ENCODE measurements at places on chromosomes 2 and 18.

DNA sequence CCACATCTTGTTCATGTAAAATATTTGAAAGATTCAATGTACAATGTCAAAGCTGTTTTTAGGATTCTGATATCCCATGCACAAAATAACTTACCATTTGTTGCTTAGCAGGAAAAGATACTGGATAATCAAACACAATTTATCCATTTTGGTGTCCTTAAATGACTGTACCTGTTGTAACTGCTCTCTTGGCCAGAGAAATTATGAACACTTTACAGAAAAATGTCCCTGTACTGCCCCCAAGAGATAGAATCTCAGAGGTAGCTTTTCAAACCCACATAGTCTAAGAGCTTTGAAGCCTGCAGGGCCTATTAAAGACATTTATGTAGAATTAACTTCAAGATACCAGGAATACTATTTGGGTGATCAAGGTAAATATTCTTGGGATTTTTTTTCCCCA is 12.2 kb upstream of the ME2 start:
- no peak for DNase-seq

DNA sequence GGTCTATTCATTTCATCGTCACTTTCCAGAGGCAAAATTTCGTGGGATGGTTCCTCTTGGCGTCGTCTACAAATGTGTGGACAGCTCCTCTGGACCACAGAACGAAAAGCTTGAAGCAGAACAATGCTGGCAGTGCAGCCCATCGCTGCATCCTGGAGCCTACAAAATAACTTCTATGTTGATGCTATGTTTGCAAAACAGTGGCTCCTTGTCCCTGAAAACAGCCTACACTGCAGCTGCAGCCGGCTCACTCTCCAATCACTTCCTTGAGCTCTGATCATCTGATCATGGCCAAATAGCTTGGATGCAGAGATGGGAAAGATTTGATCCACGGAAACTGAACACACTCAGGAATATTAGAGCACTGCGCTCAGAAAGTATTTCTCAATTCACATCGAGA is 60.0 kb downstream of the DOCK10 start:
- no peak for DNase-seq

GRCh38 chr2:220999356-220999755 is 572.7 kb downstream of the EPHA4 start:
- no peak for DNase-seq

DNA sequence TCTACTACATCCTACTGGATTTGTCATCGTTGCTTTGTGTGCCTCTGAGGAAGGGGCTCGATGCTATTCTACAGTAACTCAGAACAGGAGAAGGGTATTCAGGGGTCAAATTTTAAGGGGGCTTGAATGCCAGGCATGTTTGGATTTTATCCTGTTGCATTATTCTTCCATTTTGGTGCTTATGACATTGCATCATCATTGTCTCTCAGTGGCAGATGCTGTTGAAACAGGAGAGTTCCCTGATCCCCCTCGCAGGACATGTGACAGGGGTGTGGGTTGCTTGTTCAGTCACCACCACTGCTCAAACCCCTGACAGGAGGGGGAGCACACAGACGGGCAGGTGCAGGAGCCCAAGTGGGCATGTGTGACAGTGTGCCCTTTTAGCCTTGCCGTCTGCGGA is 156.7 kb downstream of the SLC4A3 start:
- DNase-seq: no peak

DNA sequence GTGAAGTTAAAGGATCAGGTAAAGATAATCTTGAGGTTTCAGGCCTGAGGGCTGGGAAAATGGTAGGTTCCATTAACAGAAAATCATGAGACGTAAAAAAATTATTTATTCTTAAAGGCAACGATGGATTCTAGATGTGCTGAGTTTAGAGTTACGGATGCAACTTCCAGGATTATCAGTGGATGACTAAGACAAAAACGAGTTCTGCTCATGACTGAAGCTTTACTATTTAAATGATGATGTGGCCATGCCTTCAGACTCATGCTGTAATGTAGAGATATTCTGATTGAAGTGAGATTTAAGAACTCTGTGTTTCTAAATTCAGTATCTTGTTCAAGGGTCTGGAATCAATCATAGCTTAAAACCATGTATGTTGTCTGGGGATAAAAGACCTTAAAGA is 5.0 kb downstream of the TMEM237 start:
- DNase-seq: no peak

DNA sequence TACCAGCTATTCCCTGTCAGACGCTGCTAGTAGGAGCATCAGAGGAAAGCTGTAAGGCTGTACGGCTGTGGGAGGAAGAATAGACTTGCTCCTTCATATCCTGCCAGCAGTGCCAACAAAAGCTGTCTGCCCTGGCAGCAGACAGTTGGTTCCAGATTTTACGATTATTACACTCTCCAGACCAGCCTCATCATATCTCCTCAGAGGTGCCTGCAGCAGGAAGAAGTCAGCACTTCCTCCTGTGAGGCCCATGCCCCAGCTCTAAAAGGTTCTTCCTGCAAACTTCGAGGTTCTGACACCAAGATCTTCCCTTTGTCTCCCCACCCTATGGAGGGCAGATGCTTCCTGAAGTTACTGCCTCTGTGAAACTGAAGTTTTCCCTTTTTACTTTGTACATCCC is 537.7 kb upstream of the PKDCC start:
- DNase-seq: no peak

- DNase-seq: no peak
These were observed 2.7 kb upstream of the NPC1 start for GRCh38 chr18:23588836-23589560.

- no peak for DNase-seq
These were observed 143.5 kb downstream of the ZEB2 start for GRCh38 chr2:144376460-144376859.

DNA sequence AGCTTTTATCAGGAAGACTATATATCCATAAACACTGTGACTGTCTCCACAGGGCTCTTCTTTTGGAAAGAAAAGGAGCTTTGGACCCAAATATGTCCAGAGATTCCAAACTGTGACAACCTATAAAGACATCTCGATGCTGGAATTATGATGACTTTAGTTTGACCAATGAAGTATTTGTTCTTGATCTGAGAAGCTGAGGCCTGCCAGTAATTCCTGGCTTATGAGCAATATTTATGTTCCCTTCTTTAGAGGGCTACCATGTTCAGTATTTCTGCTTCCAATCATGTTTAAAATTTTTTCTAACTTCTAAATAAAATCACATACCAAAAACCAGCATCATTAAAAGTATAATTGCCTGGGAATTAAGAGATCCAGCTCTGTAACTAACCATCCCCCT is 41.1 kb downstream of the FEZ2 start:
- DNase-seq: no peak

DNA sequence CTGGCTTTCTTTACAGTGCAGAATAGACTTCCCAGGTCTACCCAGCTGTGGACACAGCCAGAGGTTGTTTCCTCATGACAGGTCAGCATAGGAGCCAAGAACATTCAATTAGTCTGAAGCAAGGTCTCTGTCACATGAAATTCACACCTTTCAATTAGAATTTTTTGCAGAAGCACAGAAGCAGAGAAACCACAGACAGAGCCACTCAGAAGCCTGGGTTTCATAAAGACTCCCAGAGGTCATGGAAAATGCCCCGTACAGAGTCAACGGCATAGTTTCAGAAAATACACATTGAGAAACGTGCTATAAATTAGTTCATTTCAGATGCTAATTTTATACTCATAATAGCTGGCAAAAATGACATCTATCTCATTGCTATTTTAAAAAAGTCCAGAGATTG is 87.0 kb upstream of the TMEM200C start:
- no peak for DNase-seq

GRCh38 chr2:10798783-10799182 is 13.8 kb downstream of the PDIA6 start:
- no peak for DNase-seq

DNA sequence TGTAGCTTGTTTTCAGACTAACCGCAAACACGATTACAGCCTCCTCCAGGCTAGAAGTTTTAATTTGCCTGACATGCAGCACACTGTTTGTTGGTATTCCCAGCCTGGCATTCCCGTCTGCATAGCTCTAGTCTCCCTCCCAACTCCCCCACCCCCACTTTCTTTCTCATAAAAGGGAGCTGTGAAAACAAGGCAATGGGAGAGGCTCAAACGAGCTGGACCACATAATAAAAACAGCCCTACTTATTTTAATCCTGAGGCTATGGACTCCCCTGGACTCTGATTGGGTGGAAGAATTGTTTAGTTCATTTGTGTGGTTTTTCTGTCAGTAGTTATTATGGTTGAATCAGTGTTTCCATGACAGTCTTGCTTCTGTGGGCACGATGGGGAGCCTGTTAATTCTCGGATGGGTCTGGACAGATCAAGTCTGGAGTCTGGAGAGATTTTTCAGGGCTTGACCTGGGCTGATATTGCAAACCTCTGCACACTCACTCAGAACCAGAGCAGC is 1.2 kb downstream of the STON1 start:
- no peak for DNase-seq

- no peak for DNase-seq
These were observed 257.9 kb downstream of the PTPRM start for GRCh38 chr18:7824970-7825369.

- DNase-seq: no peak
These were observed 284.1 kb upstream of the SETBP1 start for GRCh38 chr18:44396550-44396949.

DNA sequence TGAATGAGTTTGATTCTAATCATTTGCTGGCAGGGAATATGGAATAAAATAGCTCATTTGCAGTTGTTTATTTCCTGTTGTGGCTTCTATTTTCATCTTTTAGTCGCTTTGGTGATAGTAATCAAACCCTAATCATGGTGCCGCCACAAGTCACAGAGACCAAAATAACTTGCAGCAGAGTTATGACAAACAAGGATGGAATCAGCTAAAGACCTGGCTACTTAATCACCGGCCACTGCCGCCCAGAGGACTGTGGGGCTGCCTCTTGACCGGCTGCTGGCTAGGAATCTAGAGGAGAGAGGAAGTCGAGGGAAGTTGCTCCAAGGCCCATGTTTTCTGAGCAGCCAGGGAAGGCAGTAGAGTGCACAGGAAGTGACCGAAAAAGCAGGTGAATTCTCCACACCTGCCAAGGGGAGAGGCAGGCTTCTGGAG is 5.1 kb upstream of the SMAD7 start:
- no peak for DNase-seq

GRCh38 chr2:144621266-144621665 is 101.3 kb upstream of the ZEB2 start:
- no peak for DNase-seq

GRCh38 chr2:99825630-99826029 is 316.8 kb downstream of the AFF3 start:
- DNase-seq: no peak

DNA sequence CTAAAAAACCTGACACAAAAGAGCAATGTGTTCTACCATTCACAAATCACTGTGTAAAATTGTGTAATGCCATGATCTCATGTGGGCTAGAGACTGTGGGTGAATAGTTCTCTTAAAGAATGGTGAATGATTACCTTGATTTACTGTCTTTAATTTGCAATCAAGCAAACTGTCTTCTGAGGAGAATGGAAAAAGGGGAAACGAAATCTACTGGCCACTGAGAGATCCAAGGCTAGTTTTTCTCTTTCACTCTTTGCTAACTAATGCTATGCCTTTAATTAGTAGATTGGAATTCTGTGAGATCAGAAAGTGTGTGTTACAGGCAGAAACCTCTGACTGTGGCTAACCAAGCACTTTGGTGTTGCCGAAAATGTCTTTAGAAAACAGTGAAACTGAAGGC is 422.7 kb downstream of the TGIF1 start:
- no peak for DNase-seq

DNA sequence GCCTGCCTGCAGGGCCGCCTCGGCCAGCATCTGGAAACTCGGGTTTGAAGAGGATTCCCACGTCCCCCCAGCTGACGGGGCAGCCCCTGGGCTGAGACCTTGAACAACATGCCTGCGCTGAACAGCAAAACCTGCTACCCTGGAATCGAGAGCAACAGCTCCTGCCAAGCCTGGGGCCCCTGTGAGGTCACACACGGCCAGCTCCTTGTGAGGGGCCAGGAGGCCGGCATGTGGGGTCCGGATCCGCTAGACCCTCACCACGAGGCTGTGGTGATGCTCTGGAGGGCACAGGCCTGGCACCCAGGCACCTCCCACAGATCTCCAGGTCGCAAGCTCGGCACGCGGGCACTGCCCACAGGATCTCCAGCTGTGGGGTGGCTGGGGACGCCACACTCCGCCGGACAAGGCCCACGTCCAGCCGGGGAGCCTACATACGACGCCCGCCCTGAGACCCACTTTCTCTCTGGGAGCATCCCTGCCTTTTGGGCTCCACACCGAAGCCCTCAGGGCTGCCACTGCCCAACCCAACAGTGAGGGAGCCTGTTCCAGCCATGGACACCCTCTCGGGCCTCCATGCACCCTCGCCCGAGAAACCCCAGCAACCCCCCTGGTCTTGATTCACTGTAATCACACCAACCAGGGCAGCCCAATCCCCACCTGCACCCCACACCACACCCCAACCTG is 34.1 kb downstream of the SLC66A2 start:
- no peak for DNase-seq

GRCh38 chr2:230898016-230898712 is 26.9 kb downstream of the GPR55 start:
- no peak for DNase-seq

DNA sequence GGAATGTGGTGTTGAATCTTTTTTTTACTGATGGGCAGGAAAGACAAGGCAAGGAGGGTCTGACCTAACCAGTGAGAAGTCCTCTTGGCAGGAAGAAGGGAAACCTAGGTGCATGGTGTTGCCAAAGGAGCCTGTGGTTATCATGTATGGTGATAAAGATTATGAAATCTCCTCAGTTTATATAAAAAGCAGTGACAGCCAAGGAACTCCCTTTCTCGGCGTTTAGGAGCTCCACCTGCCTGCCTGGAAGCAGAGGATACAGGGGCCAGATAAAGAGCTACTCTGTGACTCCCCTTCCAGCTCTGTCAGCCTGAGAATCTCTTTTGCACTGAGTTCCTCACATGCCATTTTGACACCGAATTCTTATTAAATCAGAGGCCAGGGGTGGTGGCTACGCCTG is 26.1 kb downstream of the COLEC12 start:
- DNase-seq: no peak

DNA sequence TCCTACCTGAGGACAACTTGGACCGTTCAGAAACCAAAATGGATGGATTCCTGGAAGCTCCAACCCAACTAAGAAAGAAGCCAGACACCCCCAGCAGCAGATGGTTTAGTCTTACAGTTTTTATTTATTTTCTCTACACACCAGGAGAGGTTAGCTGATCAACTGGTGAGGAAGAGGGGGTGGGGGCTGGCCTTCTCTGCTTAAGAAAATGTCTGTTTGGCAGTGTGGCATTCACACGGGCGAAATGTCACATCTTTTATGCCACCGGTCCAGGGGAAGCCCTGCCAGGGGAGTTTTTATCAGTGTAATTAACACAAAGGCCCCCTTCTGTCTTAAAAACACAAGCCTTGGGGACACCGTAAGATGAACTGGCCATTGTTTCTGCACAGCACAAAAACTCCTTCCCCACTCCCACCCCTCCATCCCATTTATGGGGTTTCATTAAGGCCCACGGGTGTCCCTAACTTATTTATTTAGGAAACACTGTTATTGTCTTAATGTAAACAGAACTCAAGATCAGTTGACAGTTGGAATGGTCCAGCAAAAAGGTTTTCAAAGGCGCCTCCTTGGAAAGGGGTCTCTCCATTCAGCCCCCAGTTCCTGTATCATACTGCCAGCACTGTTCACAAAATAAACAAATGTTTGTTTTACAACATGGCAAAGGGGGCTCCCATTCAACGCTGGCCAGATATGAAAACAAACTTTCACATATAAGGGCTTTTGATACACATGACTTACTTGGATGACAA is 217.0 kb downstream of the C1D start:
- no peak for DNase-seq
